ENCODE measurements at places on chromosomes 7 and 10. TPM values are rescaled to one million over a fixed set of nuclear protein-coding genes. Genes with fewer than 3 reads are reported as not detected.

DNA sequence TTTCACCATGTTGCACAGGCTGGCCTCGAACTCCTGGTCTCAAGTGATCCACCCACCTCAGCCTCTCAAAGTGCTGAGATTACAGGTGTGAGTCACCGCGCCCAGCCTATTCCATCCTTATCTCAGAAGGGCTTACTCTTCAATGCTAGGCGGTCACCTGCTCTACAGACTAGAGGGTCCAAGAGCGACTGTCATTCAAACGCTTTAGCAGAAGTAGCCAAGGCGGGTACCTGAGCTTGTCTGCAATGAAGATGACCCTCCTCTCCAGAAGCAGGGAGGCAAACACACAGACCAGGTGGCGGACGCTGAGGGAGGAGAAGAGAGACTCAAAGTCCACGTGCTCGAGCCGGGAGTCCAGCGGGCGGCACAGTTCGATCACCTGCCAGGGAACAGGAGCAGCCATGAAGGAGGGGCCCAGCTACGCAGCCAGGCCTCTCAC lies 65.1 kb upstream of the MKRN1 start:
- H3K27me3 ChIP-seq: no peaks in the 10 kb centered on the region
- peaks cover 27% of the 10 kb centered on the region for H3K4me1 ChIP-seq

- no peaks in the 10 kb centered on the region for H3K36me3 ChIP-seq
- H3K4me1 ChIP-seq: peaks cover 2% of the 10 kb centered on the region
- no peak overlapping the region for H3K27ac ChIP-seq
- no peak for DNase-seq
- peaks cover 18% of the 10 kb centered on the region for H3K27me3 ChIP-seq
These were observed 244.3 kb downstream of the MTERF1 start for GRCh38 chr7:91636129-91636724.

DNA sequence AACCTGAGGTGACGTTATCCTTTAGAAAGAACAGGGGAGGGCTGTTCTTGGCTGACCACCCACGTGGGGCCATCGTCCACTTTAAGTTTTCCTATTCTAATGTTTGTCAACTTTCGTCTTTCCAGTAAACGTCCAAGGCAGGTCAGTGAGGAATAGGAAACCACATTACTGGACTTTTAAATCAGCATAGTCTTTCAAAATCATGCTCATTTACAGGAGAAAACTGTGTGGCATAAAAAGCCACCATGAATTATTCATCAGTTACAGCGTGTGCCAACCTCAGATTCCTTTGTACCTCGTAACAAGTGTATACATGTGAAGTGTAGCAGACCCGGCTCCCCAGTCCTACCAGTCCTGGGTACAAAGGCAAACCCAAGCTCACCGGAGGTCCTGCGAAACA lies 25.1 kb upstream of the ABLIM1 start:
- H3K4me3 ChIP-seq: no peak overlapping the region
- no peaks in the 10 kb centered on the region for H3K27me3 ChIP-seq
- no peak for DNase-seq

The LRIT1 gene
- not detected for total RNA-seq

The SOSTDC1 gene
- not detected for total RNA-seq

The BTBD16 gene
- not detected for total RNA-seq
